Fibroblast of lung (primary cell): ENCODE measurements at places on chromosomes 5 and 9. TPM values are rescaled to one million over a fixed set of nuclear protein-coding genes. Genes with fewer than 3 reads are reported as not detected.

HSD17B4 gene
- 201 and 340 TPM in 2 replicates for total RNA-seq

UGT3A1 gene
- total RNA-seq: not detected in 2 replicates

MARCOL gene
- total RNA-seq: not detected in 2 replicates

NOXA1 gene
- 0.66 and 0.77 TPM in 2 replicates for total RNA-seq

PCDHB3 gene
- total RNA-seq: 0.77 and 1.7 TPM in 2 replicates

FST gene
- 129 and 759 TPM in 2 replicates for total RNA-seq

IFNA13 gene
- total RNA-seq: not detected in 2 replicates

C7 gene
- under 0.01 and 11.6 TPM in 2 replicates for total RNA-seq

ABO gene
- total RNA-seq: not detected in 2 replicates

BTNL3 gene
- not detected in 2 replicates for total RNA-seq

STKLD1 gene
- total RNA-seq: 0.51 and 0.99 TPM in 2 replicates

IFNB1 gene
- total RNA-seq: under 0.01 and 0.17 TPM in 2 replicates

IGFBPL1 gene
- total RNA-seq: not detected in 2 replicates

WDR38 gene
- not detected in 2 replicates for total RNA-seq

PCDHA12 gene
- total RNA-seq: 0.26 and 0.50 TPM in 2 replicates

MED27 gene
- 10.8 and 13.4 TPM in 2 replicates for total RNA-seq

SHISAL2B gene
- total RNA-seq: not detected in 2 replicates

RASEF gene
- 0.51 and 1.2 TPM in 2 replicates for total RNA-seq

RNF180 gene
- 2.6 and 2.8 TPM in 2 replicates for total RNA-seq

NME5 gene
- 2.5 and 3.3 TPM in 2 replicates for total RNA-seq

BTNL9 gene
- total RNA-seq: not detected in 2 replicates

GRIA1 gene
- total RNA-seq: 1.8 and 4.5 TPM in 2 replicates

PTGES gene
- 9.6 and 16.7 TPM in 2 replicates for total RNA-seq

FBN2 gene
- 9.0 and 80.1 TPM in 2 replicates for total RNA-seq

ESM1 gene
- total RNA-seq: 1.5 and 1.8 TPM in 2 replicates

C8G gene
- total RNA-seq: 1.2 TPM in 1 of 2 replicates, not detected in the other

CCDC192 gene
- total RNA-seq: not detected in 2 replicates

SPACA9 gene
- 3.1 and 4.3 TPM in 2 replicates for total RNA-seq

C5orf24 gene
- total RNA-seq: 33.6 and 40.0 TPM in 2 replicates
